Mesothelial cell of epicardium (in vitro differentiated cells): ENCODE measurements at places on chromosomes 6 and 20.

DNA sequence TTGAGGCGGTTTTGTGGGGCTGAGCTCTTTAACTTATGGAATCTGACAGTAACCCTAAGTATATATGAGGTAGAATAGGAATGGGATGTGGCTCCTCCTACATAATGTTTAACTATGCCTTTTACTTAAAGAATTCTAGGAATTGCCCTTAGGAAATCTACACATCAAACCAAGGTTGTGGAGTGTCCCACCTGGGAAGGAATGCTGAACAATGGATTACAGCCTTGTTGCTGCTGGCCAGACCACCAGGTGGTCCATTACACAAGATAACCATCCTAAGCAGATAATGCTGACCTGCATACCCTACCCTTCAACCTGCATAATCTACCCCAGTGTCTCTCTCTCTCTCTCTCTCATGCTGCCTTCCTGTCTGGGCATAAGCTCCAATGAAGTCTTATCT, 35.0 kb upstream of the SLC22A16 start:
- no peak for DNase-seq
- no peaks in the 10 kb centered on the region for H3K36me3 ChIP-seq
- H3K4me1 ChIP-seq = peaks cover 17% of the 10 kb centered on the region
- H3K4me3 ChIP-seq = no peak overlapping the region
- no peaks in the 10 kb centered on the region for H3K27me3 ChIP-seq

- DNase-seq = no peak
- peaks cover 5% of the 10 kb centered on the region for H3K27me3 ChIP-seq
- no peak overlapping the region for H3K4me3 ChIP-seq
- H3K36me3 ChIP-seq = no peaks in the 10 kb centered on the region
- H3K27ac ChIP-seq = no peak overlapping the region
- peaks cover 8% of the 10 kb centered on the region for H3K4me1 ChIP-seq
Observed at GRCh38 chr6:2197177-2197671, 48.2 kb downstream of the GMDS start.

- no peak overlapping the region for H3K27ac ChIP-seq
- no peaks in the 10 kb centered on the region for H3K27me3 ChIP-seq
- no peaks in the 10 kb centered on the region for H3K4me1 ChIP-seq
- H3K36me3 ChIP-seq = no peaks in the 10 kb centered on the region
Observed at GRCh38 chr6:35435074-35435837, 16.9 kb upstream of the FANCE start.

GRCh38 chr6:105058846-105059245, 101.9 kb downstream of the LIN28B start:
- H3K36me3 ChIP-seq = peaks cover 29% of the 10 kb centered on the region
- no peaks in the 10 kb centered on the region for H3K27me3 ChIP-seq
- no peak for DNase-seq
- no peak overlapping the region for H3K4me3 ChIP-seq

- no peak for DNase-seq
- H3K27ac ChIP-seq = no peak overlapping the region
- H3K4me1 ChIP-seq = peaks cover 3% of the 10 kb centered on the region
- H3K4me3 ChIP-seq = no peak overlapping the region
- H3K27me3 ChIP-seq = no peaks in the 10 kb centered on the region
Observed at GRCh38 chr20:16671753-16672152, 58.1 kb upstream of the SNRPB2 start.

DNA sequence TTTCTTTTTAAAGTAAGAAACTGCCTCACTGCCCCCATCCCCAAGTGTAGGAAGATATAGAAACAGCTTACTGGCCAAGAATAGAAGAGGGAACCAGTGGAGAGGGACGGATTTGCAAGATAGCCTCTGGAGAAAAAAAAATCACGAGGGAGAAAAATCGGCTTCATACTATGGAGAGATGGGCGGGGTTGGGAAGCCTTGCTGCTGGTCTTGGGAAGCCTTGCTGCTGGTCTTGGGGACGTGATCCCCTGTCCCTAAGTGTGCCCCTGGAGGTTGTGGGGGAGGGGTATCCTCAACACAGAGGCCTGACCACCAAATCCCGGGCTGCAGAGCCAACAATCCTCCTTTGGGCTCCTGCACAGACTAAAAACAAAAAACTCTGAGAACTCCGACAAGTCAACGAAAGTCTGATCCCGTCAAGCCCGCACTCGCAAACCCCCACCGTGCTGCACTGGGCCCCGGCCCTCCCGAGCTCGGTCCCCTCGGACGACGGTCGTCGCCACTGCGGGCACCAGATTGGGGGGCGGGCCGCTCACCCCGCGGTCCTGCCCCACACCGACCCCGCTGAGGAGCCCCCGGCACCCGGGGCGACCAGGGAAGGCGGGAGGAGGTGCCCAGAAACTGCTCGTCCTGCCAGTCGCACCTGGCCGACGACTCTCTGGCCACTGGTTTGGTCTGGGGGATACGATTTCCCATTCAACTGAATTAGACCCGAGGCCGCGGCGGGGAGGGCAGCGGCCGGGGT, 750 bp downstream of the MAP7 start:
- peak; percentile 48 for DNase-seq
- peaks cover 11% of the 10 kb centered on the region for H3K4me1 ChIP-seq
- H3K27ac ChIP-seq = peak overlapping the region; percentile 32
- peaks cover 39% of the 10 kb centered on the region for H3K27me3 ChIP-seq

DNA sequence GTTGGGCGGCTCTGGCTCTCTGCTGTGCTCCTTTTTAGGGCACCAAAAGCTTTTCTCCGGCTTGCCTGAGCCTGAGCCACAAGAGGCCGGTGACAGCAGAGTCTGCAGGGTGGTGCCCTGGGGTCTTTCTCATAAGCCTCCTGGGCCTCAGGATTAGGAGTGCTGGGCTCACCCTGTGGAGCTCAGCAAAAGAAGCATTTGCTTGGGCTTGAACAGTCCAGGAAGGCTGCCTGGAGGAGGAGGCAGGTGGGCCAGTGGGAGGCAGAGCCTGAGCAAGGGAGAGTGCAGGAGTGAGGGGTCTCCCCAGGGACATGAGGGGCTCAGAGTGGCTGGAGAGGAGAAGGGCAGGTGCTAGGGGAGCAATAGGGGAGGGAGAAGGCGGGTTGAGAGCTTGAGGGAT, 32.9 kb upstream of the MRGBP start:
- no peak for DNase-seq
- peaks cover 63% of the 10 kb centered on the region for H3K4me1 ChIP-seq
- no peaks in the 10 kb centered on the region for H3K36me3 ChIP-seq
- no peak overlapping the region for H3K4me3 ChIP-seq

DNA sequence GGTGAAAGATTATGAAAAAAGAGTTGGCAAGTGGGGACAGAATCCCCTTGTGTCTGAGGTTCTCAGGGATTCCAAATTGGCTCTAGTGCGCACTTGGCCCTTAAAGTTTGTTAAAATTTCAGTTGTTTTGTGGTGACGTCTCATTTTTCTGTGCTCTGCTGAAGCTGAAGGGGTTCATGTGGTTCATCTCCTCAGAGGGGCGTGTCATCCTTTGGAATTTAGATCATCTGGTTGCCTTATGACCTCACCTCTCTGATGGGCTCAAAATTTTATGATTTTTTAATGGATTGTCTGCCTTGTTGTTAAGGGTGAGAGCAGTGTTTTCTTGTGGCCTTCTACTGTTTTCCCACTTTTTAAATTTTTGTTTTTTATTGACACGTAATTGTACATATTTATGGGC, 20.3 kb downstream of the CYB5R4 start:
- no peaks in the 10 kb centered on the region for H3K27me3 ChIP-seq
- no peak for DNase-seq
- no peak overlapping the region for H3K27ac ChIP-seq
